CD4-positive, alpha-beta T cell treated with Interleukin-2 at 100 ng/mL for 4 hours (primary cell): ENCODE measurements at places on chromosomes 13 and 19.

GRCh38 chr13:85417807-85418206 lies 381.4 kb downstream of the SLITRK6 start:
- no peak for DNase-seq

- no peak for DNase-seq
These were observed 94.6 kb downstream of the EFNB2 start for GRCh38 chr13:106440866-106441265.

DNA sequence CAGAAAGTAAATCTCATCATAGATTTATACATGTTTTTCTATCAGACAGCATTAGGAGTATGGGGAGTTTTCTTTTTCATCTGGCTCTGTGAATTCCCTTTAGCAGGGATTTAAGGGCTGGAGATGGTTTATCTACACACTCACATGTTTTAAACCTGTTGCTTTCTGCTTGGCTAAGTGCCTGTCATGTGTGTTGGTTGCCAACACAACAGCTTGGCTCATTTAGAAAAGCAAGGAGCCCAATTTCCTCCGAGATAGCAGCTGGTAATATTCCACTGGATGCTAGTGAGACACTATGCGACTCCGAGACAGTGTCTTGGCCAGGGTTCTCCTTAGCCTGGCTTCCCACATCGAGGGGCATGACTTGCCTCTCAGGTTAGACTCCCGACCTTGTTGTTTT lies 83.3 kb downstream of the KLF5 start:
- DNase-seq, result no peak

GRCh38 chr13:35978607-35979316 lies 152.4 kb downstream of the DCLK1 start:
- DNase-seq, result peak; percentile 37

DNA sequence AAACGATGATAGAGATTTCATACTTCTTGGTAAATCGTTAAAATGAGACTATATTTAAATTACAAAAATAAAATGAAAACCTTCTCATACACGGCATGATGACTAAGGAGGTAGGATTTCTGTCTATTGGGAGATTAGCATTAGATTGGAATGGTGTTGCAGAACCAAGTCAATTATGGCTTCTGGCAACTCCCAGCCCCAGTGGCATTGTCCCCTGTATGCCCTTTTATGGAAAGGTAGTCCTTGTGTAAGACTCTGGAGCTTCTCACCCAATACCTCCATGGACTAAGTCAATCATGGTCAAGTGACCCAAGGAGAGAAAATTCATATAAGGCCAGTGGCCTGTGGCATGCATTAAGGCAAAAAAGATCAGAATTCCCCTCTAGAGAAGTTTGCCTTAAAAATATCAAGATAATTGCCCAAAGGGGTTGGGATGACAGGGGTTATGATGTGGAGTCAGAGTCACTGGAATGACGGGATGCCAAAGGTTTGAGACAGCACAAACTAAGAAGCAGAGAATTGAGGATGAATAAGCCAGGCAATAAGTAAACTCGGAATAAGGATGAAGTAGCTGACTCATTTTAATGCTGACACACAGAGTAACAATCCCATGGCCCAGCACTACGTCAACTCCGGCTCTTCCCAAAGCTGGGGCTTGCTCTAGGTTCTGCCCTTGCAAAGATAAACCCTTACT lies 57.8 kb upstream of the POSTN start:
- DNase-seq, result no peak

DNA sequence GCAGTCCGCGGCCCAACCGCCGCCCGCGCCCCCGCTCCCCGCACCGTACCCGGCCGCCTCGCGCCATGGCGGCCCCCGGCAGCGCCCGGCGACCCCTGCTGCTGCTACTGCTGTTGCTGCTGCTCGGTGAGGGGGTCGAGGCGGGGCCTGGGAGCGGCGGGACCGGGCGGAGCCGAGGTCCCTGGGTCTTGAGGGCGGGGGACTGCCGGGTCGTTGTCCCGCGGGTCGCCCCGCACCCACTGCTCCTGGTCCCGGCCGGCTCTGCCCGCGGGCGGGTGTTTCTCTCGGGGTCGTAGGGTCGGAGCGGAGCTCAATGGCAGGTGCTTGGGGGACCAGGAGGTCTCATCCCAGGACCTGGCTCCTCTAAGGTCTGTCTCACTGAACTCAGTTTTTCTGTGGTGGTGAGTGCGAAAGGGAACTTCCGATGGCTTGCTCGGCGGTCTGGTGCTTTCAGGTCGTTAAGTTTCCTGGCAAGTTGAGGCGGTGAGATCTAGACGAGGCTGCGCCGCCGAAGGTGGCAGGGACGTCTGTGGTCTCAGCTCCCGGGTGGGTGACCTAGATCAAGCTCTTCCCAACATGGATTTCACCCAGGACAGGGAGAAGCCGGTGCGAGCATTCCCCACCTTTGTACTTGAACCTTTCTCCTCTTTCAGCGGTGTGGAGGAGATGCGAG lies 467 bp downstream of the LAMP1 start:
- peak; percentile 51 for DNase-seq

- no peak for DNase-seq
These were observed 28.7 kb upstream of the F2RL3 start for GRCh38 chr19:16860118-16860517.

GRCh38 chr13:110347535-110348308 lies 40.6 kb downstream of the COL4A2 start:
- DNase-seq, result no peak

DNA sequence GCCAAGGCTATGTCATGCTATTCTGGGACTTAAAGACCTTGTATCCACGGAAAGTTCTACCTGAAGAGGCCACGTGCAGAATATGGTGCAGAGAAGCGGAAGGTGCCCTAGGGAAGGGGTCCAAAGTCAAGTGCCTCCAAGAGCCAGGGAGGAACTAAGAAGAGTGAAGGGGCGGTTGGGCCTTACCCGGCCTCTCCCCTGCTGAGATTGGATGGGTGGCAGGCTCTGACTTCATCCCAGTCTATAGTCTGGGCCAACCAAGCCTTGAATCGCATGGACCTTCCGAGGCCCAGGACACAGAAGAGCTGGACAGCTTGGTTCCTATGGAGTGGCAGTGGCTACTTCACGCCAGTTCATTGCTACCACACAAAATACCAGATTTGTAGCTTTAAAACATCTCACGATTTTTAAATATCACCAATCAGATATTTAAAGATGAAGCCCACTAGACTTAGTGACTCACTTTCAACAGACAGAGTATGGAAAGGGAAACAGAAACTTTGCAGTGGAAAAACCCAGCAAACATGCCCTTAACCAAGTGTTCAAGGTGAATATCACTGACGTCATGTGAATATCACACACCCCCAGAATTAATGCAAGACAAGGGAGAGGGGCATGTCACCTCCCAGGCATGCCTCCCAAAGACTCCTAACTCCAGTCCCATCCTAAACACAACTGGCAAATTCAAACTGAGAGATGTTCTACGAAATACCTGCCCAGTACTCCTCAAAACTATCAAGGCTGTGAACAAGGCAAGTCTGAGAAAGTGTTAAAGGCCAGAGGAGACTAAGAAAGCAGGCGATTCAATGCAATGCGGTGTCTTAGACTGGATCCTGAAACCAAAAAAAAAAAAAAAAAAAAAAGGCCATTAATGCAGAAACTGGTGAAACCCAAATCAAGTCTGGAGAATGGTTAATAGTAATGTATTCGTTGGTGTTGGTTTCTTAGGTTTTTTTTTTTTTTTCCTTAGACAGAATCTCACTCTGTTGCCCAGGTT lies 10.2 kb downstream of the C19orf12 start:
- DNase-seq, result peak; percentile 49

DNA sequence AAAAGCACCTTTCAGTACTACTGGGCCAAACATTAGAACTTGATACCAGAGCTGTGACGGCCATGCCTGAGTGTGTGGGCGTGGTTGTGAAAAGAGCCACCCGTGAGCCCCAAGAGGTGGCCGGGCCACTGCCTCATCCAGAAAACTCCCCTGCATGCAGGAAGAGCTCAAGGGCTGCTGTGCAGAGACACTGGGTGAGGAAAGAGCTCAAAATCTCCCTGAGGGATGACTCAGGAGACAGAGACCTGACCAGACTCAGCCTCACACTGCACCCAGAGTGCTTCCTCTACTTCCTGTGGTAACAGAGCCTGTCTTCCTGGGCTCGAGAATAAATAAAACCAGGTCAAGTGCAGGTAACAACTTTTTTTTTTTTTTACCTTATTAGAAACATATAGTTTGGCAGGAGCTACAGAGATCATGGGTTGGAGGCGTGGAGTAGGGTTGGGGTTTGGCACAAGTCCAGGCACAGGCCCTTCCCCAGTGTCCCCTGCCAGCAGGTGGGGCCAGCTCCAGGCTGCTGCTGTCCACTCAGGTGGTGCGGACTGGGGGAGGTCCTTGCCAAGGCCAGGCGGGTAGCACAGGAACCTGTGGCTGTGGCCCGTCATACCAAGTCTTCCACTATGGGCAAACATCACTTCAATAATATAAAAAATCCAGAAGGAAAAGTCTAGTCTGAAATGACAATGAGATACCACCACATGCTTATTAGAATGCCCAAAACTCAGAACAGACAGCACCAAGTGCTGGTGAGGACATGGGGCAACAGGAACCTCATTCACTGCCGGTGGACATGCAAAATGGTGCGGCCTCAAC lies 25.5 kb downstream of the ELL start:
- peak; percentile 91 for DNase-seq

- peak; percentile 83 for DNase-seq
These were observed at the start of gene ZNF615 for GRCh38 chr19:52007806-52008557. TSS of gene ZNF615 (minus strand) at chr19:52008211. CDS start at chr19:52003711, 4,500 bp downstream.

DNA sequence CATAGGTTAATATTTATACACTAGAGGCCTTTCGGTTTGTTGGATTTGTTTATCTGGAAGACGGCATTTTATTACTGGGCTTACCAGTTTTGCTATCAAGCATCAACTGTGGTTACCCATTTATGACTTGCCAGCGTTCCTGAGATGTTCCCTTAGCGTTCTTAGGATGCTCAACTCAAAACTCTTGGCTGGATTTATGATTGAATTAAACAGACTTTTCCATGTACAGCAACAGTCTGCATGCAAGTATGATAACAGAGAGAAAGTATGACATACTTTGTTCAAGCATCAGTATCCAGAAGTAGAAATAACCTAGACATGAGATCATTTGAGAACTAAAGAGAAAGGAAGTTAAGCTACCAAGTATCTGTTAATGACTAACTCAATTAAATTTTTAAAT lies 29.9 kb upstream of the RNF113B start:
- no peak for DNase-seq

DNA sequence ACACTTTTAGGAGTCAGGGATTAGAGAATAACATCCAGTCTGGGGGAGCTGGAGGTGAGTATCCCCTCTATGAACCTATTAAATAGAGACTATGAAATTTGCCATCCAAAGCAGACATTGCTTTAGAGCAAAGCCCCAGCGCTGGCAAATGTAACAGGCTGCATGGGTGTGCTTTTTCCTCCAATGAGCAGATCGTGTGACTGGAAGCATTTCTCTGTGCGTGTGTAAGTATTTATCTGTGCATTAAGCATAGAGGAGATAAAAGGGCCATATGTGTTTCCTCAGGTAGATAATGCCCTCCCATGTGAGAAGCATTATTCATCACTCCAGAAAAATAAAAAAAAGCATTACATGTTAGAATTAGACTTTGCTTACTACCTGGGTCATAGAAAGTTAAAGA lies 924 bp downstream of the TNFSF13B start:
- DNase-seq, result no peak

DNA sequence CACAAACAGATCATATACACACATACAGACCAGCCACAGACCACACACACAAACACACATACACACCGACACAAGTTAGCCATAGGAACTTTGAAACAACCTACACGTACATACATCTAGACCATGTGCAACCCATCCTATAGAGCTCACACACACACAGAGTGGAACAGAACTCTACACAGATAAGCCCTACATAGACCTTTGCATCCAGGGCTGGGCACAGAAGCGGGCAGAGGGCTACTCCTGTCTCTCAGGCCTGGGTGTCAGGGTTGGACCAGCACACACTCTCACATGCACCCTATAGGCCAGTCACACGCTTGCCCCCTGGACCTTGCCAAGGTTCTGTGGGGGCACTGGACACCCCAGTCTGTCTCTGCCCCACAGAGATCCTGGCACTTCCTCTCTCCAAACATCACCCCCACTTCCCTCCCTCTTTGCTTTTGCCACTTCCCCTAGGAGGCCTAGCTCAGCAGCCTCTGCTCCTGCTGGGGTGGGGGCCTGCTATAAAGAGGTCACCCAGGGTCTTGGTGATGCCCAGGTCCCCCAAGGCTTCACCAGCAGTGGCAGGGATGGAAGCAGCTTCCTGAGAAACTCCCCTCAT lies 5.8 kb upstream of the JUNB start:
- no peak for DNase-seq

DNA sequence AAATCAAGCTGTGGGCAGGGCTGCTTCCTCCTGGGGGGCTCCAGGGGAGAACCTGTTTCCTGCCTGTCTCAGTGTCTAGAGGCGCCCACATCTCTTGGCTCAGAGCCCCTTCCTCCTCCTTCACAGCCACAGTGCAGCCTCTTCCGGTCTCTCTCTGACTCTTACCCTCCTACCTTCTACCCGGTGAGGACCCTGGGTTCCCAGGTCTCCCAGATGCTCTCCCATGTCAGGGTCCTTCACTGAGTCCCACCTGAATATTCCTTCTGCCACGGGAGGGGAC lies 153.1 kb downstream of the KDM4B start:
- DNase-seq, result no peak

- DNase-seq, result peak; percentile 21
These were observed 169.7 kb downstream of the KLF5 start for GRCh38 chr13:73228546-73228945.

- peak; percentile 75 for DNase-seq
These were observed 7.2 kb upstream of the CCDC97 start for GRCh38 chr19:41302624-41303351.

GRCh38 chr13:97883396-97883795 lies 70.1 kb upstream of the IPO5 start:
- DNase-seq, result no peak

GRCh38 chr13:111344471-111345191 lies 24.2 kb downstream of the TEX29 start:
- DNase-seq, result no peak

- DNase-seq, result no peak
These were observed 259.5 kb downstream of the ITGBL1 start for GRCh38 chr13:101712026-101712348.

GRCh38 chr19:50838239-50838638 lies 4.9 kb upstream of the KLK15 start:
- no peak for DNase-seq

GRCh38 chr19:30555075-30555790 lies 183.0 kb downstream of the ZNF536 start:
- no peak for DNase-seq

DNA sequence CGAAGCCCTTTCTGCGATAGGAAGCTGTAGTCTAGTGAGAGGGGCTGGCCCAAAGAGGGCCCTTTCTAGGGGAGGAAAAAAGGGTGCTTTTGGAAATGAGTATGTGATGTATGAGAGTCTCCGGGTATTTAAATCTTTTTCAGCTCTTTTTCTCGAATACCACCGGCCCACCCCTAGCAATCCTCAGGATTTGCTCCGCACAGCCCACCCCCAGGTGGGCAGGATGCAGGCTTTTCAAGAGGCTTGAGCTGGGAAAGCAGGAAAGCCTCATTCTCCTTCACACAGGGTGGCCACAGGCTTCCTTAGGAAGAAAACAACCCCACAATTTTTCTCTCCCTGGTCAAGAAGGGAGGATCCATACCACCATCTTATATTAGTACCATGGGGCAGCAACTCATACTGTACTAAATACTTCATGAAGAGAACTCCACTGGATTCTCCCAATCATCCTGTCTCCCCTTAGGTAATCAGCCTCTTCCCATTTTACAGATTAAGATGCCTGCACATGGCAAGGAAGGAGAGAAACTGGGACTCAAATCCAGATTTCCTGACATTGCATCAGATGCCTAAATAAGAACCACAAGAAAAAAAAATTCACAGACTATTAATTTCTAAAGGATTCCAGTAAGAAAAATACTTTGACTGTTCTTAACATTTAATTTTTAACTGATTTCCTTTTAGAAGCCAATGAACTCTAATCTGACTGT lies 84.4 kb downstream of the STK24 start:
- DNase-seq, result no peak
